Stimulated activated CD8-positive, alpha-beta memory T cell treated with anti-CD3 and anti-CD28 coated beads, Interleukin-7, amount 100 ng/mL, for 48 hours (primary cell): ENCODE measurements at places on chromosomes 4 and X.
A peak's percentile ranks its signal among the peaks of the same experiment; 100 is the strongest.

DNA sequence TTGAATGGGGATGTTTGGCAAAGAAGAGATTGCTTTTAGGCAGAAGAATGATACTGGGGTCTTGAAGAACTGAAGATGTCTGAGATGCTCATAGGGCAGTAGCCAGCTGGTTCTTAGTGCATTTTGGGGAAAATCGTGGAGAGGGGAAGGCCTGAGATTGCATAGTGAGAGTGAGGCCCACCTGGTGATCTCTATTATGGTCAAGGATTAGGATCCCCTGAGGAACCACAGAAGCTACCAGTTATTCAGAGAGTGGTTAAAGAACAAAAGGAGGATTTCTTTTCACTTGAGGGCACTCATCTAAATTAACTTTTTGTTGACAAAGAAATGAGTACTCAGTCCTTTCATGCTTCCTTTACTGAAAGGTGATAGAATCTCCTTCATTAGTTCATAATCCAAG lies 271.3 kb upstream of the HAND2 start:
- no peak for DNase-seq

- no peak for DNase-seq
Measured at GRCh38 chrX:131617182-131617581, 73.3 kb downstream of the OR13H1 start.

GRCh38 chr4:99300934-99301333 lies 10.1 kb upstream of the ADH1A start:
- DNase-seq: no peak

DNA sequence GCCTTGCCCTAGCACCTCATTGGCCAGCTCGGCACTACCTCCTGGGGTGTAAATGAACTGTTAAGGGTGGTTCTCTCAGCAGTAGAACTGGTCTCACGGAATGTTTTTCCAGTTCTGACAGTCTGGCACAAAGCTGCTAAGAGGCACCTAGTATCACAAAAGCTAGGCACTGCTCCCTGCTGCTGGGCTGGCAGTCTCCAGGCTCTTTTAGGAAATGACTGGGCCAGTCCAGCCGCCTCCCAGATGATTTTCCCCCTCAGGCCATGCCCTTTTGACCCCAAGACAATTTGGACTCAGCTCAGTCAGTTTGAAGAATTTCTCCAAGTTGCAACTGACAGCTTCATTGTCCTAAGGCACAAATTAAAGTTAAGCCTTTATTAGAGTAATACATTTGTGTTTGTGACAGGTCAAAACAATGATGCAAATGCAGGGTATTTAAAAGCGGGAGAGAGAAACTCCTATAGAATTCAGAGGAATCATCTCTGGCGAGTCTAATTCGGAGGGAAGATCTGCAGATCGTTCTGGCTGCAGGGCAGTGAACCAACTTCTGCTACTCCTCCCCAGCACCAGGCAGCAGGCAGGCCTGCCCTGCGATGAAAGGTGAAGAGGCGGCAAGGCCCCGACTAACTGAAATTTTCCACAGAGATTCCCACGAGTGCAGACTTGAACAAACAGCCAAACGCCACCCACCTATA lies 7.9 kb downstream of the FRMD7 start:
- DNase-seq: no peak

DNA sequence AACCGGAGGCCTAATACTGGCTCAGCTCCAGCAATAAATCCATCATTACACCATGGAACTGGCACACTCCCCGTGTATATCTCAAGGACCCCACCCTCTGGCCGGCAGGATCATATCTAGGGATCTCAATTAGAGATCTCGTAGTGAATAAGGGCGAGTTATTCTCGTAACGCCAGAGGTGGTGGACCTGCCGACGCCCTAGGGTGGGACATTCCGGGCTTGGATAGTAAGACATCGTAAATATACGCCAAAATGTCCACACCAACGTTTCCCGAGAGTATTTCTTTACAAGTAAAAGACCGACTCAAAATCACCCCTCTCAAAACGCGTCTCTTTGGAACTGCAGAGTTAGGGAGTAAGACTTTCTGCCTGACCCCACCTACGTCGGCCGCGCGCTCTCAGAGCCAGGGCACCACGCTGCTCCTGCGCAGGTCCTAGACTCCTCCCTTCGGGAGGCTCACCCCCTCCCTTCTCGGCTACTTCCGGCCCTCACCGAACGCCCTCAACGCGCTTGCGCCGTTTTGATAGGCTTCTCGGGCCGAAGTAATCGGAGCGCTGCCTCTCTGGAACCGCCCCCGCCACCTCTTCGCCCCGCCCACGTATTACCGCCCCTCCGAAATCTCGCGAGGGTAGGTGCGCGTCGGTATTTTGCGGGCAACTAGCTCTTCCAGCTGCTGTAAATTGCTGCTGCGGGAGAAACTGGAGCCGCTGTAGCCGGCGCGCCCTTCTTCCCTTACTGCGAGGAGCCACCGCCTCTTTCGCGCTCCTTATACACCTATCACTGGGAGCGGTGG lies at the start of gene WDR44:
WDR44 (plus strand) TSS at position 643 of the 794 bp plus-strand sequence. CDS start 398 bp downstream, outside the sequence.
- DNase-seq: peak; percentile 85

DNA sequence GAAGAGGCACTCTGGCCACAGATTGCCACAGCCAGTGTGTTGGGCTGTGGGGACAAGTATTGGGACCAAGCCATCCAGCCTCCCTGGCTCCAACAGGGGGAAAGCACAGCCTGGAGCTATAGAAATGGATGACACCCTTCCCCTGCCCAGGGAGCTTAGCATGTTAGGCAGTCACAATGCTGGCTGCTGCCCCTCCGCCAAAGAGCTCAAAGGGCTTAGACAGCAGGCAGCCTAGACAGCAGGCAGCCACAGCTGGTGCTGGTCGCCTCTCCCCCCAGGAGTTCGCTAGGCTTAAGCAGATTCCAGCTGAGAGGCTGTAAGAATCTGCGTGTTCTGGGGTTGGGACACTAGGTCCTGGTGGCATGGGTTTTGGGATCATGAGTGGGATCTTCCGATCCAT lies 94.5 kb upstream of the MXRA5 start:
- DNase-seq: no peak

DNA sequence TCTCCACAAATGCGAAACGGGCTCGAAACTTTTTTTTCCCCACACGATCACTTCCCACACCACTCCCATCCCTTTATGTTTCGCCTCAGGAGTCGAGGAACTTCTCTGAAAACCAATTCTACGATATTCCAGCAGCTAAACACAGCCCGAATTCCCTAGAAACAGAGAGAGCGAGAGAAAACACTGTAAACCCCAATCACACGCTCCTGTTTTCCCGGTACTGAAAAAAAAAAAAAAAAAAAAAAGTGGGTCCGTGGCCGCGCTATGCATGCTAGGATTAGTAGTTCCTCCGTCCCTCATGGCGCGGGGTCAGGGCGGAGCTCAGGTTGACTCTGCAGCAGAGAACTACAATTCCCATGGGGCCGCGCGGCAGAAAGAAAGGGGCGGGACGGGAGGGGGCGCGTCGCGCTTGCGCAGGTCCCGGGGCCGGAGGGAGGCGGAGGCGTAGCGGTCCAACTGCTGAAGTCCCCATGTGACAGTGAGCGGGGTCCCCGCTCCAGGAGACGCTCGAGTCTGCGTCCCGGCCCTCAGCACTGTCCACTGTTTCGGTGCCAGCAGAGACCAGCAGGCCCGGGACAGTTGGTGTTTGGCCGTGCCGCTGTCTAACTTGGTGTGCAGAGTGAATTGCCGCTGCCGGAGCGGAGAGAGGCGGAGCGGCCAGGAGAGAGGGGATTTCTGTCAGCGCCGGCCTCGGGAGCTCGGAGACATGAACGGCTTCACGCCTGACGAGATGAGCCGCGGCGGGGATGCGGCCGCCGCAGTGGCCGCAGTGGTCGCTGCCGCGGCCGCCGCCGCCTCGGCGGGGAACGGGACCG lies at the start of gene SAP30:
SAP30 (plus strand) TSS at position 478 of the 815 bp plus-strand sequence; CDS start at position 707, 229 bp downstream.
- DNase-seq: peak; percentile 92

DNA sequence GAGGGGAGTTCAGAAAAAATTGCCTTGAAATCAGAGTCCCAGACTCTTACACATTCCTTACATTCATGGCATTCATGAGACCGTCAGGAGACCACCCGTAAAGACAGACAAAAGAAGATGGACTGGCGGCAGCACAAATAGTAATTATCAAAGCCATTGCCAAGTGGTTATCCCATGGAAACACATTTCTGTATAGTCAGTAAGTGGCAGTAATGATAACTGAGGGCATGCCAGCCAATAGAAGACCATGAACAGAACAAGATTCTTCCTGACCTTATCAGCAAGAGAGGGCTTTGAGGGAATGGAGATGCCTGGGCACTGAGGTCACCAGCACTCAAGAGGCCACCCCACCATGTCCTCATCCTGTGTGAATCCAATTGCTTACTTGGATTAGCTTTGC lies 121.7 kb upstream of the HCCS start:
- no peak for DNase-seq

DNA sequence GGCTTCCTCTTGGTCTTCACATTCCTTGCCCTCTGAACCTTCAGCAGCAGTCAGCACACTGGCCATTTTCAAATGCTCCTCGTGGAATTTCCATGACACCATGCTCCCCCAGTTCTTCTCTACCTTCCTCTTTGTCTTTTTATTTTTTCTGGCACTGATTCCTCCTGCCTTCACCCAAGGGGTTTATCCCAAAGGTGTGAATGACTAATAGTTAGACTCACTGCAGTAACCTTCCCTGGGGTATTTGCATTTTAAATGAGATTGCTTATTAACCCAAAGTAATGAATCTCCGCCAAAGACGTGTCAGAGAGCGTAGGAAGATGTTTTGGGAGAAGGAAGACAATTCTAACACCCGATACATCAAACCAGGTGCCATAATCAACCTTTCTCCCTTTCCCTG lies 36.2 kb downstream of the CD40LG start:
- no peak for DNase-seq

DNA sequence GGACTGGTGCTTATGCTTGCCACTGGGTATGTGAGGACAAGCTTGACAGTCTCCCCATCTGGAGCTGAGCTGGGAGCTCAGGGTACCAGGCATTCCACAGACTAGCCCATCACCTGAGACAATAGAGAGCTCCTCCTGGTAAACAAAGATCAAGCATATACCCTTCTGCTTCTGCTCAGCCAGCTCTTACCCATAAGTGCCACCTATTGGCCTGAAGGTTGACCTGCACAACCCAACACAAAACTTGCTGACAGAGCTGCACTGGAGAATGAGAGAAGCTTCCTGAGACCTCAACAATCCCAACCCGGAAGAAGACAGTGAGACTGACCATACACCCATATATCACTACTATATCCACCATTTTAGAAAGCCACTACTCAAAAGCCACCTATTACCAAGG lies 1049.2 kb upstream of the INTU start:
- DNase-seq: no peak

- no peak for DNase-seq
Measured at GRCh38 chr4:37400241-37400881, 155.8 kb downstream of the NWD2 start.

- DNase-seq: no peak
Measured at GRCh38 chr4:106986486-106986885, 49.6 kb downstream of the DKK2 start.

GRCh38 chrX:109709129-109709631 lies 23.9 kb downstream of the ACSL4 start:
- no peak for DNase-seq

DNA sequence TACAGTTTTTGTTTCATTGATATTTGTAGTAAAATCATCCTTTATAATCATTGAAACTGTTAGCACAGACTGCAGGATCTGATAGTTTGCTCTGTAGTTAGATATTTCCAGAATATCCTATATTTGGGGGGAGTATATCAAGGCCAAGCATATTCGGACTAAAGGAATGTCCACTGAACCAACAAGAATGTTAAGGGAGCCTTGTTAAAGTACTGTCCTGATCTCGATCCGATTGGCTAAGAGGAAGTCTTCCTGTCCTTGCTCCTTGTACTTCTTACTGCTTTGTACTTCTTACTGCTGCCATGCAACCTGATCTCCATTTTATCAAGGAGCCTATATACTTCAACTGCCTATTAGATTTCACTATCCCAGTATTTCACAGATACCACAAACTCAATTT lies 449.3 kb downstream of the RPA4 start:
- DNase-seq: no peak

- no peak for DNase-seq
Measured at GRCh38 chr4:48079972-48080391, 54.1 kb downstream of the TXK start.

GRCh38 chr4:62550121-62550520 lies 1350.0 kb downstream of the ADGRL3 start:
- DNase-seq: no peak

GRCh38 chr4:149999485-150000074 lies 78.7 kb upstream of the DCLK2 start:
- no peak for DNase-seq

- DNase-seq: no peak
Measured at GRCh38 chr4:176744091-176744490, 48.6 kb downstream of the VEGFC start.

GRCh38 chr4:150078579-150079080 lies 385 bp downstream of the DCLK2 start:
- DNase-seq: no peak

GRCh38 chr4:88440146-88440545 lies 16.8 kb upstream of the HERC5 start:
- DNase-seq: no peak

DNA sequence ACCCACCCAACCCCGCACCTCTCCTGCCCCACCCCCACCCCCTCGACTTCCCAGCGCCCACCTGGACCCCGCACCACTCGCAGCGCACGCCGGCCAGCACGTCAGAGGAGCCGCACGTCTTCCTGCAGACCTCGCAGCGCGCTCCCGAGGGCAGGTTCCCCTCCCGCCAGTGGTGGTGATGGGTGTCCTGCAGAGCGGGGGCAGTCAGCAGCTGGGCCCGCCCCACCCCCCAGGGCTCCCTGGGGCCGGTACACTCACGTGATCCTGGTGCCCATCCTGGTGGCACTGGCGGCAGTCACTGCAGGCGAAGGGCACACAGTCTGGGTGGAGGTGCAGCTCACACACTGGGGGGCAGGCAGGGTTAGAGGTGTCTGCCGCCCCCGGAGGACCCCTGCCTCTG lies 5.1 kb downstream of the DGKQ start:
- DNase-seq: no peak

- no peak for DNase-seq
Measured at GRCh38 chr4:112706840-112707207, 69.9 kb downstream of the LARP7 start.

DNA sequence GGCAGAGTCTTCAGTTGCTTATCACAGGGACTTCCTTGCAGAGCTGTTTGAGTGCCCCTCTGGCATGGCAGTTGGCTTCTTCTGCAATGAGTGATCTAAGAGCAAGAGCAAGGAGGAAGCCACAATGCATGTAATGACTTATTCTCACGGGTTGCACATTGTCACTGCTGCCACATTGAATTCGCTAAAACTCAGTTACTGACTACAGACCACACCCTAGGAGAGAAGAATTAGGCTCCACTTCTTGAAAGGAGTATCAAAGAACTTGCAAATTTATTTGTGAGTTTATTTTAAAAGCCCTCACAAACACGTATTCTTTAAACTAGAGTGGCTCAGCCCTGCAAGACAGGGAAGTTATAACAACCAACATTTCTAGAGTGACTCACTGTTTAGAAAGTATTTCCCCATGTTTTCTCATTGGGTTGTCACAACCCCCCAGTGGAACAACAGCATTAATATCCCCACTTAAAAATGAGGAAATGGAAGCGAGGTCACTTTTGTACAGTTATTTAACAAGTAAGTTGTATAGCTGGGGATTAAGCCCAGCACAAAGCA lies 32.4 kb upstream of the RBPJ start:
- no peak for DNase-seq

GRCh38 chrX:24242649-24243175 lies 71.2 kb downstream of the SUPT20HL2 start:
- no peak for DNase-seq

- DNase-seq: no peak
Measured at GRCh38 chr4:38734446-38734845, 48.3 kb downstream of the TLR10 start.
